ENCODE measurements at places on chromosomes 11 and 22.

- no peak for DNase-seq
Observed at GRCh38 chr11:39725081-39725480, 1734.4 kb downstream of the LRRC4C start.

- no peak for DNase-seq
Observed at GRCh38 chr11:10097615-10098014, 196.4 kb downstream of the SBF2 start.

DNA sequence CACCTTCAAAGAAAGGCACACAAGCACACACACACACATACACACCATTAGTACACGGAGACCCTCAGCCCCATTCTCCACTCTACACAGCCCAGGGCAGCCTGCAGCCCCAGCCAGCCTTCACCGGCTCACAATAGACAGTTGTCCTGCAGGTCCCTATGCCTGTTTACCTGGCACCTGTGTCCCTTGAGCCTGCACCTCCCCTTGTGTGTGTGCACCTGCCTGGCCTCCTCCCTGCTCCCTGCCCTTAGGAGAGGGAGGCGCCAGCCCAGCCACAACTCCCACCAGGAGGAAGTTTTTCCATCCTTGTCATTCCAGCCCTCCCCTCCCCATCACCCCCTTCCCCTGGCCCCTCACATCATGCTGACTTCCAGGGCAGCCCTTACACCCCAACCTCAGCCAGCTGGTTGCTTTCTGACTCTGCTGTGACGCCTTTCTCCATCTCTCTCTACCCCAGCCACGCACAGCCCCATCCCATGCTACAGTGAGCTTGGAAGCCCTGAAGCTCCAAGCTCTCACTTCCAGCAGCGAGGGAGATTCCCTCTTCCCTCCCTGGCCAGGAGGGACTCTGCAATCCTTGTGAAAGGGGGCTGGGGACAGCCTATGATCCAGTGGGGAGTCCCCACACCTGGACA lies 4.4 kb downstream of the AHNAK start:
- no peak for DNase-seq

- peak; percentile 23 for DNase-seq
Observed at GRCh38 chr11:126917531-126918204, 82.9 kb downstream of the KIRREL3 start.

- DNase-seq, result no peak
Observed at GRCh38 chr22:21650280-21650679, 8.2 kb downstream of the SDF2L1 start.

GRCh38 chr11:16000065-16000464 lies 356.3 kb downstream of the SOX6 start:
- no peak for DNase-seq

DNA sequence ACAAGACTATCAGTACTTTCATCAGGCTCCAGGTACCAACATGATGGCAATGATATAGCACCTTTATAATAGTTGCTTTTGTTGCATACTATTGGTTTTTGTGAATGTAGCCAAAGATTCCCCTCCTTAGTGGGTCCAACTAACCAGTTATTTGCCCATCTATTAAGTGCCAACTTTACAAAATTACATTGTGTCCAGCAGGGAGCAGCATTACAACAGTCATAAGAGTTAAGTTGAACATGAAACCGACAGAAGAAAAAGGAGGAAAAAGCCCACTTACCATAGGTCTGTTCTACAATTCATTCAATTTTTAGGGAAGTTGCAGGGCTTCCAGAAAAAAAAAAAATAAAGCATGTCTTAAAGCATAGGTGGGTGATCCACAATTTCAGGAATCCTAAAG lies 21.6 kb downstream of the IMMP1L start:
- no peak for DNase-seq

GRCh38 chr11:95972060-95972459 lies 48.2 kb upstream of the MTMR2 start:
- DNase-seq, result no peak

- no peak for DNase-seq
Observed at GRCh38 chr22:29070490-29070889, 2.3 kb upstream of the KREMEN1 start.

- DNase-seq, result no peak
Observed at GRCh38 chr11:104464691-104465090, 300.7 kb upstream of the PDGFD start.

- no peak for DNase-seq
Observed at GRCh38 chr11:132464939-132465338, 1067.4 kb downstream of the OPCML start.

GRCh38 chr11:15943418-15944197 lies 412.7 kb downstream of the SOX6 start:
- DNase-seq, result no peak

GRCh38 chr22:42701694-42702093 lies 19.0 kb downstream of the A4GALT start:
- DNase-seq, result no peak

DNA sequence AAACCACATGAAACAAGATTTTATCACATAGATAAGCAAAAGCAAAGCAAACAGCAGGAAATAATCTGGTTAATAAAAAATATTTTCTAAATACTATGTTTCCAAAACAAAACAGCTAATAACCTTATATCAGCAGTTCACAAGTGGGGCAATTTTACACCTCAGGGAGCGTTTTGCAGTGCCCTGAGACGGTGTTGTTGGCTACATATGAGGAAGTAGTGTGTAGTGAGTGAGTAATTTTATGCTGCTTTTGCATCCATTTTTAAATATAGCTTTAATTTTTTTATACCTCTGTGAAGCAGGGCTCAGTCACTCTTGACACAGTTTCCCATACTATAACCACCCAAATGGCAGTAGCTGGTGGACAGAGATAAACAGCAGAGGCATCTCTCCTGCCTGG lies 438.5 kb upstream of the B3GAT1 start:
- no peak for DNase-seq

- DNase-seq, result no peak
Observed at GRCh38 chr11:68987211-68987610, 6.4 kb upstream of the MRGPRD start.

DNA sequence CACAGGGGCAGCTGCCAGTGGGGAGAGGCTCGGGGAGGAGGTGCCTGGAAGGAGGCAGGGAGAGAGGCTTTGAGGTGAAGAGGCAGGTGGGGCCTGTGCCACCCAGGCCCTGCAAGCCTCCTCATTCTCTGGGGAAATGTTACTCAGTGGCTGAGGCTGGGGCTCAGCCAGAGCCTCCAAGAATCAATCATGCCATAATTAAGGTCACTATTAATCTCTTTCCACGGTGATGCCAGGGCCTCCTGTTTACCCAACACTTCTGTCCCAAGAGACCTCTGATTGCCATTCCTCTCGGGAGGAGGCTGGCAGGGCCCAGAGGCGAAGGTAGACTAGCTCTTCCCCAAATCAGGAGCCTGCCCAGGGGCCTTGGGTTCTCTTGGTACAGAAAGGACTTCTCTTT lies 38.4 kb downstream of the GDPD5 start:
- DNase-seq, result no peak

GRCh38 chr22:27868732-27869282 lies 50.2 kb downstream of the PITPNB start:
- no peak for DNase-seq

DNA sequence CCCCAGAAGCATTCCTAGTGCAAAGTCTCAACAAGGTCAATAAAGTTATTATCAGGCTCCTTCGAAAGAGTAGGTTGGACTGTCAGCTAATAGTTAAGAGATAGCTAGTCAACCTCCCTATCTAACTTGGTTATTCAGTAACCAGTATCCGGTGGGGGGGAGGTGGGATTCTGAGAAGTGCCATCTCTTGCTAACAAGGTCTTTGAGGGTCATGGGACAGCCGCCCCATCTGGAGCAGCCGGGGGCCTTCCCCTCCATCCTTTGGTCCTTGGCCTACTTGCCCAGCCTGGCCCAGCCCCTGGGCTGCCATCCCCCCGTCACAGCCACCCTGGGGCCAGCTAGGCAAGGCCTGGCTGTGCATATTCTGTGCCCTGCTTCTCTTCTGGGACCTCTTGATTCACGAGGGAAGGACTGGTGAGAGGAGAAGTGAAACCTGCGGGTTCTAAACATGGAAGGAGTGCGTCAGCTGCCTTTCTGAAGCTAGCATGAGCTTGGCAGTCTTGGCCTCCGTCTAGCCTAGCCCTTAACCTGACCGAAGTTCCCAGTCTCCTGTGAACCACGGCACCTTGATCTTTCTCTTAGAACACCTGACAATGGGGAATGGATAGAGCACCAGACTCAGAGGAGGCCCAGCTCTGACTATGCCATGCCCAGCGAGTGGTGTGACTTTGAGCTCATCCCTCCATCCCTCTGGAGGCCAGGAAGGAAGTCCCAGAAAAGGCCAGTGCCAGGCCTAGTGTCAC lies 9.3 kb downstream of the SLC37A2 start:
- DNase-seq, result no peak

- DNase-seq, result no peak
Observed at GRCh38 chr11:104198576-104198975, 34.6 kb upstream of the PDGFD start.

- DNase-seq, result no peak
Observed at GRCh38 chr11:61833471-61833870, 5.4 kb downstream of the FADS2 start.

GRCh38 chr11:34640924-34641275 lies 20.0 kb downstream of the EHF start:
- no peak for DNase-seq

DNA sequence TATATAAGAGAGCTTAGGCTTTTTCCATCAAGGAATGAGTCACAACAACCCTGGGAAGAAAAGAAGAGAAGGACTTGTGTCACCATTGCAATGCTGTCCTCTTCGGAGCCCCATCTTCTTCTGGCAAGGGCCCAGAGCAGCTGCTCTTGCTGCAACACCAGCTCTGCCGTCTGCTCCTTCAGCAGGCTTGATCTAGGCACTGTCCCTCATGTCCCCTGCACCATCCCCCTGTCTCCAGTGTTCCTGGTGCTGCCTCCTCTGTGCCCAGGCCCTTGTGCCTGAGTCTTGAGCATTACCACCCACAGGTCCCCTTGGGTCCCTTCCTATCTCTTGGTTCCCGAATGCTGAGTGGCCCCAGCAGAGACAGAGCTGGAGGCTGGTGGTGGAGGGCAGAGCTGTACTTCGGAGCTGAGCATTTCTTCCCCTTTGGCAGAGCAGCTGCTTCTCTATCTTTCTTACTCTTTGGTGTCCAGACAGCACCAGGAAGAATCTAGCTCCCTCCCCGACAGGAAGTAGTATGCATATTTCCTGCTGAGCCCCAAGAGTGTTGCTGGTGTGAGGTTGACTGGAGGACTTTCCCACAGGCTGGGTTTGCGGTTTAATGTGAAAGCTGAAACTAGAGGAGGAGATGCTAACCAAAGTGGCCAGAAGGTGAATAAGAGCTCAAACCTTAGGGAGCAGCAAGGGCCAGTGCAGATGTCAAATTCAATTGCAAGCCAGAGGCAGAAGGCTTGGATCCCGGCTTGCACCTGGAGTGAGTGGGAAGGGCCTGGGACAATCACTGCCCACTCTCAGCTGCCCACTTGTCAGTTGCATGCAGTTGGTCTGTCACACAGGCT lies 27.8 kb downstream of the WEE1 start:
- DNase-seq, result no peak

DNA sequence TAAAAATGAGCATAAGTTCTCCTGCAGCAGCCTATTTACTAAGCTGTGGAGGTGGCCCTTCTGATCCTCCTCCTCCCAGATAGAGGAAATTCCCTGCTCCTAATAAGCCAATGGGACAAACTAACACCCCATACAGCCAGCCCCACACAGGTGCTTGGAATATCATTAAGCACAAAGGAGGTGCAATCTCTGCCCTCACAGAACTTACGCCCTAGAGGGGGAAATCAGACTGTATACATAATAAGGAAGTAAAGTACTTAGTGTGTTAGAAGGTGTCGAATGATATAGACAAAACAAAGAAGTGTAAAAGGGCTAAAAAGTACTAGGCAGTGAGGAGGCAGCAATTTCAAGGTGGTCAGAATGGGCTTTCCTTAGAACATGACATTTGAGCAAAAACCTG lies 5.8 kb downstream of the MS4A12 start:
- DNase-seq, result no peak

DNA sequence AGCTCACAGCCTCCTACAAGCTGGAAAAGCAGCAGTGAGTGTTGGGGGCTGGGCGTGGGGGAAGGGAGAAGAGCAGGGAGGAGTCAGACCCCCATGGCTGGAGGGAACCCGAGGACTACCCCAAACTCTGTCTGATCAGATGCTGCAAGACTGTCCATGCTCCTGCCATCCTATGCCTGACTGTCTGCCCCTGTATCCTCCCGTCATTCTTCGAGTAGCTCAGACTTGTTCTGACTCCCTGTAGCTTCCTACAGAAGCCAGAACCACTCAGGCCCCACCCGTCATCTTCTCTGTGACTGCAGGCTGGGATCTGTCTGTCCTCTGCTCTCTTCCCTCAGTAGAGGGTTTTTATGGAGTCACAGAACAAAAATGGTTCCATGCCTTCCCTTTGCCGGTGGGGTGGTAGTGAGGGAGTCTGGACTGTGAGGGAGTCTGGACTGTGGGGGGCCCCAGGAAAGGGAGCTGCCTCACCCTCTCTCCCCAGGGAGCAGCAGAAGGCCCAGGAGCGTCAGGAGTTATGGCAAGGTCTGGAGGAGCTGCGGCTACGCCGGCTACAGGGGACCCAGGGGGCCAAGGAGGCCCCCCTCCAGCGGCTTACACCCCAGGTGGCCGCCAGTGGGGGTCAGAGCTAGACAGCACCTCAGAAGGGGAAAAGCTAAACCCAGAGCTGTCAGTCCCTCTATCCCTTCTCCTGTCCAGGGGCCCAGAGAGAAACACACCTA lies 2.3 kb downstream of the GPHA2 start:
- DNase-seq, result no peak

- no peak for DNase-seq
Observed at GRCh38 chr11:132865623-132866022, 666.7 kb downstream of the OPCML start.

DNA sequence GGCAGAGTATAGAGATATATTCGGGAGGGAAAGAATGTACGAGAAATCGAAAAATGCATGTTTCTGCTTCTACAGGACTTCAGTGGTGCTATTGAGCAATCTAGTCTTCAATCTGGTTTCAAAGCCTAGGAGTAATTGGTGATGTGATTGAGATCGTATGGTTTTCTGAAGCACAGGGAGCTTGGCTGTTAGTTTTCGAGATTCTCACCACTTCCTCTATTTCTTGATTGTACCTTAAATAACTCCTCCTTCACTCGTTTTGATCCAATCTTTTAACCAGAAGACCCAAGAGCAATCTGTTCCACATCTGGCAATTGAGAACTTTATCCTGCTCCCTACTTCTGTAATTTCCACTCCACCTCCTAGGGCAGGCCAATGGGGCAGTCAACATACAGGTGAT lies 518 bp downstream of the CCDC179 start:
- no peak for DNase-seq

DNA sequence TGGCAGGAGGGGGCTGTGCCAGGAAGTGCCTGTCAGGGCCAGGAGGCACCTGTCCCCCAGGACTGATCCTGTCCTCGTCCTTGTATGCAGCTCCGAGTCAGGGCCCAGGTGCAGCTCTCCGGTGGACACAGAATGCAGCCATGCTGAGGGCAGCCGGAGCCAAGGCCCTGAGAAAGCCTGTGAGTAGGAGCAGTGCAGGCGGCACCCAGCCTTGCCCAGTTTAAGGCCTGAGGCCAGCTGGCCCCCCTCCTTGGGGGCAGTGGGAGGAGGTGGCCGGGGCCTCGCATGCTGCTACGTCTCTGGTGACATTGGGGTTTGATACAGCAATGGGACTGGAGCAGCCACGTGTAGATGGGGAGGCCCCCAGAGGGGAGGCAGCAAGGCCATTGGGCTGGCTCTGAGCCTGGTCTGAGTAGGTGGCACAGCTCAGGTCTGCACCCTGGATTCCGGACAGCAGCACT lies 34.9 kb downstream of the SBF1 start:
- DNase-seq, result no peak
